ENCODE measurements at places on chromosomes 1 and 21.

DNA sequence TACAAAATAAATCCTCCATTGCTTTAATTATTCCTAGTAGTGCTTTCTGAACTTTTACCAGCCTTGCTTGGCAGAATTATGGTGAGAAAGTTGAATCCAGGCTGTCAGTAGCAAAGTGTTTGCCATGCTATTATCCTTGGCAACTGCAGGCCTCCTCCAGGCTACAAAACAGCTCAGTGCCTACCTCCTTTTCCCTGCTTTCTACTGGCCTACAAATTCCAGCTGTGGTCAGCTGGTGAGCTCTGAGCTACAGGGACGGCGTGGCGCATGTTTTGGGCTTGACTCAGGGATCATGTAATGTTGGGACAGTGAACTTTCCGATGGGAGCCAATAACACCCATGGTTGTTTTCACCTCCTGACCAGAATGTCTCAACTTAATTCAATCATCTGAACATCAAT, 456.1 kb upstream of the ADAMTS5 start:
- DNase-seq: no peak

GRCh38 chr1:14313731-14314431, 284.6 kb upstream of the KAZN start:
- DNase-seq: no peak

DNA sequence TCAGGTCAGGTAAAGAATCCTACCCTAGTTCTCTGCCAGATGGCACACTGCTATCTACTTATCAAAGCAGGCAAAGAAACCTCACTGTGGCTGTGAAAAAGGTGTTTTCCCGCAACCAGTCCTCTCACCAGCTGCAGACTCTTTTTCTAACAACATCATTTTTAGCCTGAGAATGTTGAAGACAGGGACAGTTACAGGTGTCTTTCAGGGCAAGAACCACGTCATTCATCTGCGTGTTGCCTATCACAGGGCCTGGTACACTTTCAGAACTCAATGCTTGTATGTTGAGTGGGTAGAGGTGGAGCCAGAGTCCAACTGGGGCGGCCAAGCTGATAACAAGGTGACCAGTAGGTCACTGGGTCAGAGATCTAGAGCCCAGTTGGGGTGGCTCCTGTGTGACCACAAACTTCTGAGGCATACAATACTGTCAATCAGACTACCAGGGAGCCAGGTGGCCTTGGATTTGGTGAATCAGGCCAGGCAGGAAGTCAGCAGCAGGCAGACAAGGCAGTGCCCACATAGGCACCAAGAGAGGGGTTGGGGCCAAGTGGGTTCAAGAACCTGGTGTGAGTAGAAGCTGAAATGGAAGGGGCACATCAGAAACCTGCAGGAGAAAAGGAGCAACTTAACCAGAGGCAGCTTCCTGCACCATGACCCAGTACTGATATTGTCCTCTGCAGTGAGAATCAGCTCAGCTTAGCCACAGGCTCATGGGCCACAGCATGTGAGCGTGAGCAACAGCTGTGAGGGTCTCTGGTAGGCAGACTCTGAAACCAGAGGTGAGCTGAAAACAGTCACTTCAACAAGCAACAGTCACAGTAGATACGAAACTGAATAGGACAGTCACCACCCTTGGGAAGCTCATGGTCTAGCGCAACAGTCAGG, 123.6 kb downstream of the DTL start:
- no peak for DNase-seq

GRCh38 chr1:2074944-2075740, 24.9 kb downstream of the PRKCZ start:
- no peak for DNase-seq

GRCh38 chr1:220786057-220786336, 716 bp upstream of the MTARC1 start:
- DNase-seq: no peak

GRCh38 chr1:11142618-11143391, 43.1 kb upstream of the EXOSC10 start:
- DNase-seq: no peak

GRCh38 chr1:162992945-162993344, 76.2 kb upstream of the RGS4 start:
- DNase-seq: no peak

DNA sequence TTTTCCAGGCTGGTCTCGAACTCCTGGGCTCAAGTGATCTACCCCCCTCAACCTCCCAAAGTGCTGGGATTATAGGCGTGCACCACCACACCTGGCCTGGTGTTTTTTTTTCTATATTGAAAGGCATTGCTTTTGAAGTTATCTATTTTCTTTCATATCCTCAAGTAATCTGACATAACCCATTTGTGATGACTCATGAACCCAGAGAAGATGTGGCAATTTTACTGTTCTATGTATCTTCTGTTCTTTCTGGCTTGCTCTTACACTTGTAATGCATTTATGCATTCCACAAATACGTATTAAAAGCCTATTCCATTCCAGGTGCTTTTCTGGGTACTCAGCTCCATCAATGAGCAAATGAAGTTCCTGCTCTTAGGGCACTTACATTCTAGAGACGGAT, 29.9 kb upstream of the ERRFI1 start:
- DNase-seq: no peak

- no peak for DNase-seq
Measured at GRCh38 chr1:189834813-189835212, 642.9 kb downstream of the BRINP3 start.

DNA sequence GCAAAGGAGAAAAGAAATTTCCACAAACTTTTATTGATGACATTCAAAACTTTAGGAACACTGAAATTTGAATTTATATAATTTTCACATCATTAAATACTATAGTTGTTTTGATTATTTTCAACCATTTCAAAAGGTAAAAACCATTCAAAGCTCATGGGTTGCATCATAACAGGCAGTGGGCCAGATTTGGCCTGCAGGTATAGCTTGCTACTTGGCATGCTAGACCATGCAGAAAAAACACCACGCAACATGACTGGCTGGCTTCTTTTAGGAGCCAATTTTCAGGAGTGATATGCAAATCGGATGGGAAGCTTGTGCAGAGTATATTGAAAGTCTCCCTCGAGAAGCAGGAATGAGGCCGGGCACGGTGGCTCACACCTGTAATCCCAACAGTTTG, 144.8 kb downstream of the GLUL start:
- peak; percentile 39 for DNase-seq

DNA sequence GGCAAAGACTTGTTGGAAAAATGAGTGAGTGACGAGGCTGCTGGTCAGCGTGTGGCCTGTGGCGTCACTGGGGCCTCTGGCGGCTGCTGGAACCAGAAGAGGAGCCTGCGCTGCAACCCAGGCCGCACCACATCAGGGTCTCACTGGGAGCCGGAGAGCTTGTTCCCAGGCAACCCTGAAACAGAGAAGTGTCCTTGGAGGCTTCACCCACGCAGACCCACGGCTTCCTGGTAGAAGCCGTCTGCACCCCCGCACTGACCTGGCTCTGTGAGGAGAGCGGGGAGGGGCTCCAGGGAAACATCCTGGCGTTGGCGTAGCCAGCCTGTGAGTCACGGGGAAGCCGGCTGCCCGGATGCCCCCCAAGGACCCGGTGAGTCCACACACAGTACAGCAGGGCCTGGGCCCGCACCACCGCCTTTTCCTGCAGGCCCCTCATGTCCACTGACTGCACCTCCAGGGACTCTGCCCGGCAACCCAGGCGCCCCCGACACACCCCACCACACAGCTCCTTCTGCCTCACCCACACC, 57.4 kb downstream of the COL6A1 start:
- DNase-seq: no peak

DNA sequence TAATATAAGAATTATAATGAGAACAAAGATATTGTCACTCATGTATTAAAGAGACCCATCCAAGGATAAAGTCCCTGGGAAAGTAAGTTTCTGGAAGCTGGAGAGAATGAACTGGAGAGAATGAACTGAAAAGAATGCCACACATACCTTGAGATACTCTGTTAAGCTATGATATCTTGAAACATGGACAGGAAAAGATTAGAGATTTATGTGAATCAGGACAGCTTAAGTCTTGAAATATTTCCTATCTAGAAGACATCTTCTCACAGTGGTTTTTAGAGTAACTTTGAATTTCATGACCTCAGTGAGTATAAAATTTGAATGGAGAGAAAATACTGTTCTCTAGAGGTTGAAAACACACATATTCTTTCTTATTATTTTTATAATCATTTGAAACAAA, 201.3 kb upstream of the HMCN1 start:
- DNase-seq: no peak

DNA sequence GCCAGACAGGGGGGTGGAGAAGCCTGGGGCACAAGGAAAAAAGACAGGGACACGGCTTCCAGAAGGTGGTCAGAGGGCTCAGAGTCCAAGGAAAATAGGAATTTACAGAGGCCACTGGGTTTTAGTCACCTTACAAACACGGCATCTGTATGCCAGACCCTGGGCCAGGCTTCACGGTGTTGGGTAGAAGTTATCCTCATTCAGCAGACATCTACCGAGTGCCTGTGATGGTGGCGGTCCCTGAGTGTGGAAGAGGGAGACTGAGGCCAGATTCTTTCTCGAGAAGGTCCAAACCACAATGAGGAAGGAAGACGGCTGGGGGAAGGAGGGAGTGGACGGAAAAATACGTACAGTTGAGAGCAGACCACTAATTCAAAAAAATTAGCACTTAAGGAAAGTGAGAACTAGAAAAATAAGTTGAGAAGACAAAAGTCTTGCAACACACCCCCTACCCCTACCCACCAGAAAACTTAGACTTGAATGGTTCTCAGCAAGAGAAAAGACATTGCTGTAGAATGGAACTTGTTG, 864 bp upstream of the BTG2 start:
- no peak for DNase-seq

- DNase-seq: no peak
Measured at GRCh38 chr1:229842302-229843255, 216.5 kb downstream of the URB2 start.

- no peak for DNase-seq
Measured at GRCh38 chr1:14476170-14476955, 122.1 kb upstream of the KAZN start.

DNA sequence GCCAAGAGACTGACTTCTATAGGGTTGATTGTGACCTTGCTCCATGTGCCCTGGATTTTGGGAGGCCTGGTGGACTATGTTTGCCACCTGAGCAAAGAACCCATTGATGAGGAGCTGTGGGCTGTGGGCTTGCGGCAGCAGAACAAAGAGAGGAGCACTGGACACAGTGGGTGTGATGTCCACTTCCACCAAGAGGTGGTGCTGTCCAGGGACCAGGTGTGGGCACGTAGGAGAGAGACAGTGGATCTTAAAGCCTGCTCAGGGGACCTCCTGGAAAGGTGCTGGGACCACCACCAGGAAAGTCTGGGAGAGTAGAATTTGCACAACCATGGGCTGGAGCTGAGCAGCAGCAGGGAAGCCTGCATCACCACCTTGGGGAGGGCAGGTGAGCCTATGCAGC, 106.7 kb upstream of the ETS2 start:
- no peak for DNase-seq

DNA sequence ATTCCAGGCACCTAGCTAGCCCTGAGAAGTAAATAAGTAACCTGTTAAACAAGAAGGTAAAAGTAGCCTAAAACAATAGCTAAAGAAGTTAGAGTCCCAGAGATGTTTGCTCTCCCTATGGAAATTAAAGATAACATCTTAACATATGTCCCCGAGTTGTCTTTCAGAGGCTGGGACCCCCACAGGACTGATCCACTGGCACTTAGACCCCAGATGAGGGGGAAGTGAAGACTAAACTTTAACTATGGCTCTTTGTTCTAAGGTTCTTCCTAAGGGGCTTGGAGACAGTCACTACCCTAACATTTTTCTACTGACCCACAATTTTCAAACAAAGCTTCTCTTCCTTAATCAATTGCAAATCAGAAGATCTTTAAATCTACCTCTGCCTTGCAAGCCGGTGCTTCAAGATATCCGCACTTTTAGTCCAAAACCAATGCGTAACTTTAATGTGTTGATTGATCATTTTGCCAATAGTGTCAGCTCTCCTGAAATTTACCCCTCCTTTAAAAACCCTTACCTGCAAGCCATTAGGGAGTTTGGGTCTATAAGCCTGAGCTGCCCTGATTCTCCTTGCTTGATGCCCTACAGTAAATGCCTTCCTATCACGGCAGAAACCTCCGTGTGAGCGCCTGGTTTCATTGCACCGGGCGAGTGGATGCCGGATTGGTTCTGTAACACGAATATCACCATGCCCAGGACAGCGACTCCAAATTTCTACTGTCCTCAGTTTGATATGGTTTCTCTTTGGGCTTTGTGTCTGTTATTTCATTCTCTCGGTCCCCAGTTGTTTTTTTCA, 404.4 kb downstream of the SIPA1L2 start:
- no peak for DNase-seq

DNA sequence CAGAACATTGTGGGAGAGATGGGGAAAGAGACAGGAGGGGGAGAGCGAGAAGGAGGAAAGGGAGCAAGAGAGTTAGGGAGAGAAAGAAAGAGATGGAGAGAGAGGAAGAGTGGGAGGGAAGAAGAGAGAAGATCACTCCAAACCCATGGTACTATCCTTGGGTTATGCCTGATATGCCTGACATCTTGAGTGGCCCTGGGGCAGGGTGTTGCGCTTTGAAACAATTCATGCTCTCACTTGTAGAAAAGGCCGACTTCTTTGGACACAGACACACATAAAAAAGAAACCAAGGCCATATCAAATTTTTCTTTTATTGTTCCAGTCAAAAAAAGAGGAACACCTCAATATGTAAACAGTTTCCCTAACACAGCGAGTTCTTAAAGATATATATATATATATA, 240.5 kb downstream of the DYRK1A start:
- DNase-seq: no peak

DNA sequence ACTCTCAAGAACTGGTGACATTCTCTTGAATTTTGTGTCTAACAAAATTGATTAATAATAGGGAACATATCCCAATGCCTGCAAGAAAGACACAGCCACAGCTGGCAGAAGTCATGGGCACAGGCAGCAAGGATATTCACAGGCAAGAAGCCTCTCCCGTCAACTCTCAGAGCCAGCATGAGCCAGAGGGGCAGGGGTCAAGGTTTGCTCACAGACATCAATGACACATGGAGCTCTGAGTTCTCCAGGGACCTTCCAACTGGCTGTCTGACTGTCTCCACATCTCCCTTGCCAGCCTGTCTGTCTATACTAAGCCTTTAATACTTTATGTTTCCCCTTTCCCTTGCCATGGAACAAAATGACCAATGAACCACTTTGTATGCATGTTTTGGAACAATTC, 101.5 kb upstream of the RAB4A start:
- DNase-seq: no peak

- no peak for DNase-seq
Measured at GRCh38 chr1:145926686-145927062, 610 bp downstream of the RBM8A start.

- DNase-seq: peak; percentile 33
Measured at GRCh38 chr21:39911286-39912199, 44.3 kb downstream of the PCP4 start.

- no peak for DNase-seq
Measured at GRCh38 chr21:44926331-44927101, 5.8 kb upstream of the ITGB2 start.
